ENCODE measurements at places on chromosomes 11 and 22.

DNA sequence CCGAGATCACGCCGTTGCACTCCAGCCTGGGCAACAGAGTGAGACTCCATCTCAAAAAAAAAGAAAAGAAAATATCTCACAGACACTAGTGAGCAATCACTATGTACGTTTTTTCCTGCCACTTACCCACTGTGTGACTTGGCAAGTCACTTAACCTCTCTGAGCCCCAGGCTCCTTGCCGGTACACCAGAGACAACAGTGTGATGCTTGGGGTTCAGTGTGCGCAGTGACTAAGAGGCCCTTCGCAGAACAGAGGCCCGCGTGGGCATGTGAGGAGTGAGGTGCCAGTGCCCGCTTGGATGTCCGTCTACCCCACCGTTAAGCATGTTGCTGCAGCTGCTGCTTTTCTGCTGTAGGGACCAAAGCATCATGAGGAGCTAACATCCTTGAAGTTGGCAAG, 6.7 kb downstream of the OAF start:
- DNase-seq, result no peak
- peaks cover 11% of the 10 kb centered on the region for H3K4me1 ChIP-seq
- H3K27ac ChIP-seq, result no peak overlapping the region
- no peaks in the 10 kb centered on the region for H3K27me3 ChIP-seq
- H3K36me3 ChIP-seq, result peaks cover 5% of the 10 kb centered on the region
- no peak overlapping the region for H3K4me3 ChIP-seq

- H3K36me3 ChIP-seq, result no peaks in the 10 kb centered on the region
- no peak overlapping the region for H3K27ac ChIP-seq
- peak; percentile 7 for DNase-seq
- peaks cover 49% of the 10 kb centered on the region for H3K27me3 ChIP-seq
Measured at GRCh38 chr11:30786256-30787110, 200.3 kb upstream of the MPPED2 start.

GRCh38 chr11:70527429-70528045, 129.2 kb downstream of the CTTN start:
- H3K36me3 ChIP-seq, result no peaks in the 10 kb centered on the region
- no peaks in the 10 kb centered on the region for H3K27me3 ChIP-seq
- no peak overlapping the region for H3K27ac ChIP-seq
- no peaks in the 10 kb centered on the region for H3K4me1 ChIP-seq
- H3K4me3 ChIP-seq, result no peak overlapping the region
- DNase-seq, result no peak

DNA sequence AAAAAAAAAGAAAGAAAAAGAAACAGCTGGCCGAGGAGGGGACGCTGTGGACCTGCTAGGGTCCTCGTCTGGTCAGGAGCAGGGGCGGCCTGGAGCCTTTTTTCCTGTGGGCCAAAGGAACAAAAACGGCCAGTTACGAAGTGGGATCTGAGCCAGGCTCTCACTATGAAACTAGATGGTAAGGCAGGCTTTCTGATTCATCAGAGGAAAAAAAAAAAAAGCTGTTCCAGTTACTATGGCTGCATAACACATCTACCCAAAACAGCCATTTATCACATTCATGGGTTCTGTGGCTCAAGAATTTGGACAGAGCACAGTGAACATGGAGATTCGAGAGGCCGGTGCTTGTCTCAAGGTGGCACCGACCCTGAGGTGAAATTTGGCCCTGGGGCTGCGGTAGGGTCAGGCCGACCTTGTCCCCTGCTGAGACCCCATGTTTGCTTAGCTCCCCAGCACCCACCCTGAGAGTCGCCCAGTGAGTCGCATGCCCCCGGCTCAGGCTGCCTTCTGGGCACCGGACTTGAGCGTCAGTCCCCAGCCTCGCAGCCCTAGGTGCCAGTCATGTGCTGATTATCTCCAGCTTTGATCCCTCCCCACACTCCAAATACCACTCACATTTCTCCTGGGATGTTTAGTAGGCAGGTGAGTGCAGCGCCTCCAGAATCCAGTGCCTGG, 34.2 kb downstream of the MRGPRD start:
- DNase-seq, result peak; percentile 15
- H3K4me3 ChIP-seq, result no peak overlapping the region
- no peaks in the 10 kb centered on the region for H3K36me3 ChIP-seq
- peaks cover 11% of the 10 kb centered on the region for H3K27me3 ChIP-seq
- no peaks in the 10 kb centered on the region for H3K4me1 ChIP-seq

DNA sequence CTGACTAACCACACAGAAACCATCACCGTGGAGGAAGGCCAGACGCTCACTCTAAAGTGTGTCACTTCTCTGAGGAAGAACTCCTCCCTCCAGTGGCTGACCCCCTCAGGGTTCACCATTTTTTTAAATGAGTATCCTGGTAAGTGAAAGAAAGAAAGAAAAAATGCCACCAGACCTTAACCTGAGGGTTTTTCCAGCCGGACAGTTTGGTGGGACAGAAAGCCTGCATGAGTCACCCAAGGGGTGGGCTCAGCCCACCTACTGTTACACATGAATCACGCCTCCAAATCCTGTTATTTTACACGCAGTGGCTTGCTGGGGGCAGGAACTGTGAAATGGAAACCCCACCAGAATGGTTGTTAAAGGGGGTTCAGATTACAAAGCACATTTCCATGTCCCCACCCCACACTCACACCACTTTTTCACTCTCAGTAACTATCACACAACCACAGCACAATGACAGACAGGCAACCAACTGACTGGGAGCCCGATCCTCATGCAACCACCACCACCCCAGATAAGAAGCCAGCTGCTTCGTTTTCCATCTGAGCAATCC, 11.9 kb downstream of the CRTAM start:
- DNase-seq, result peak; percentile 13
- no peaks in the 10 kb centered on the region for H3K36me3 ChIP-seq
- no peak overlapping the region for H3K27ac ChIP-seq
- no peak overlapping the region for H3K4me3 ChIP-seq
- H3K4me1 ChIP-seq, result peaks cover 9% of the 10 kb centered on the region
- H3K27me3 ChIP-seq, result no peaks in the 10 kb centered on the region

- no peak overlapping the region for H3K27ac ChIP-seq
- H3K36me3 ChIP-seq, result no peaks in the 10 kb centered on the region
- H3K27me3 ChIP-seq, result no peaks in the 10 kb centered on the region
- H3K4me1 ChIP-seq, result no peaks in the 10 kb centered on the region
- H3K4me3 ChIP-seq, result no peak overlapping the region
Measured at GRCh38 chr11:73404048-73404447, 27.8 kb downstream of the RELT start.
